ENCODE measurements at places on chromosomes 7 and 10.

DNA sequence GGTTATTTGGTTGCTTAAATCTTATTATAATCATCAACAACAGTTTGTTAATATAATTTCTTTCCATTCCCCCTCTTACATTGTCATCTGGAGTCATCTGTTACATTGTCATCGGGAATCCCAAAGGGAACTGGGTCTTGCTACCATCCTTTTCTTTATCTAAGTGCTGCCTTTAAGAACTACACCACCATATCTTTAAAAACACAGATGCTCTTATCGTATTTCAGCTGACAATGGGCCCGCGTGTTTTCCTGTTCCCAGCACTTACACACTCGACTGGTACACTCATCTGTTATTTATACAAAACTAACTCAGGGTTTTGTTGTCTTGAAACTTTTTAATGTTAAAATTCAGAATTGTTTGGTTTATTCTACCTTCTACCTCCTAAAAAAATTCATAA lies 256.2 kb upstream of the MGMT start:
- DNase-seq: no peak

DNA sequence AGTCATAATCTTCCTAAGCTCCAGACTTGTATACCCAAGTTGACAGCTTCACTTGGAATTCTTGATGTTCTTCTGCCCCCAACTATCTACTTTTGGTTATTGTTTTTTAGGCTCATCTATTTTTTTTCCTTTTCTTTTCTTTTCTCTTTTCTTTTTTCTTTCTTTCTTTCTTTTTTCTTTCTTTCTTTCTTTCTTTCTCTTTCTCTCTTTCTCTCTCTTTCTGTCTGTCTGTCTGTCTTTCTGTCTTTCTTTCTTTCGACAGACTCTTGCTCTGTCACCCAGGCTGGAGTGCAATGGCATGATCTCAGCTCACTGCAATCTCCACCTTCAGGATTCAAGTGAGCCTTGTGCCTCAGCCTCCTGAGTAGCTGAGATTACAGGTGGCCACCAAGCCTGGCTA lies 36.5 kb downstream of the KMT2E start:
- no peak for DNase-seq

- DNase-seq: no peak
These were observed 128.4 kb upstream of the ZNF746 start for GRCh38 chr7:149625947-149626392.

DNA sequence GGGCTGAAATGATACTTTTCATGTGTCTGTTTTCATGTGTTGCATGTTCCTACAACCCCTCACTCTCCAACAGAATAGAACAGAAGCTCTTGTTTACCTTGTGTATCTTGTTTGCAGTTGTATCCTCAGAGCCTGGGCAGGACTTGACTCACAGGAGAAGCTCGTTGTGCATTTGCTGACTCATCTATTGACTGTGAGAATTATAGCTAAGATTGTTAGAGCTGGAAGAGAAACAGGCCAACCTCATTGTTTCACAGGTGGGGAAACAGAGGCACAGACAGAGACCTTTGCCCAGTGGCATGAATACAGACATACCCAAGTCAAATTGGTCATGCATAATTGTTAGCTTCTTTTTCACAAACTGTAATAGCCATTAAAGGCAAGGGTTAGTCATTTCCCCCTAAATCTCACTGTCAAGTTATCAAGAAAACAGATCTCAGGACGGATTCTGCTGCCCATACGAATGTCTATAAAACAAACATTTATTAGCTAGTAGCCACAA lies 4.6 kb upstream of the TSPAN15 start:
- no peak for DNase-seq
